ENCODE measurements at places on chromosomes 1 and 21.

- DNase-seq, result no peak
Measured at GRCh38 chr1:18142471-18142870, 34.9 kb downstream of the IGSF21 start.

DNA sequence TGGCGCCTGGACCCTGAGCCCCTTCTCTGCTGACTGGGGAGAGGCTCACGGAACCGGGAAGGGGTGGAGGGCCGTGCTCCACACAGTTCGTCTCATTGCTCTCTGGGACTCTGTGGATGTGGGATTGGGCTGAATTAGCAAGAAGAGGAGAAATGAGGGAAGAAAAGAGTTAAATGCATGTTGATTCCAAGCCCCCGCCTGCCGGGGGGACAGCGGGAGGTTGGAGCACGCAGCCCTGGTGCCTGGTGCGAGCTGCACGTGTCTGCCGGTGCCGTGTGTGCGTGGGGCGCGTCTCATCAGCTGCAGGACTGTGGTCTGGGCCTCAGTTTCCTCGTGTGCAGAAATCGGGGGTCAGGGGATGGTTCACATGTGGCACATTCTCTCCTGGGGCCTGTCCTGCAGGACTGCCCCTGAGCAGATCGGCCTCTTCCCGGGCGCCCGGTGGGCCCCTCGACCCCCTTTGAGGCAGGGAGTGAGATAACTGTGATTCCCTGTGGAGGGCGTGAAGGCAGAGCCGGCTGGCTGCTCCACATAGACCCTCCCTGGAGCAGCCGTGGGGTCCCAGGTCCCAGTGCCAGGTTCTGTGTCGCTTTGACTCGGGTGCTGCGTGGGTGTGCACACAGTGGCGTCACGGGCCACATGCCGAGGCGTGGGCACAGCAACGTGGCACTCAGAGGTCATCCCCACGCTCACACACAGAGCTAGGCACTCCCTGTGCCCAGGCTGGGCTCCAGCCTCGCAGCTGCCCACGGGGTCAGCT is 11.4 kb downstream of the SAMD11 start:
- DNase-seq, result no peak

GRCh38 chr1:22332795-22333499 is 118.7 kb upstream of the ZBTB40 start:
- DNase-seq, result no peak

GRCh38 chr1:1112237-1112985 is 3.5 kb downstream of the C1orf159 start:
- DNase-seq, result no peak

- no peak for DNase-seq
Measured at GRCh38 chr1:181110013-181110412, 21.5 kb downstream of the IER5 start.

- DNase-seq, result no peak
Measured at GRCh38 chr1:165490175-165490574, 45.2 kb upstream of the RXRG start.

- no peak for DNase-seq
Measured at GRCh38 chr1:111906816-111907215, 82.7 kb downstream of the KCND3 start.

DNA sequence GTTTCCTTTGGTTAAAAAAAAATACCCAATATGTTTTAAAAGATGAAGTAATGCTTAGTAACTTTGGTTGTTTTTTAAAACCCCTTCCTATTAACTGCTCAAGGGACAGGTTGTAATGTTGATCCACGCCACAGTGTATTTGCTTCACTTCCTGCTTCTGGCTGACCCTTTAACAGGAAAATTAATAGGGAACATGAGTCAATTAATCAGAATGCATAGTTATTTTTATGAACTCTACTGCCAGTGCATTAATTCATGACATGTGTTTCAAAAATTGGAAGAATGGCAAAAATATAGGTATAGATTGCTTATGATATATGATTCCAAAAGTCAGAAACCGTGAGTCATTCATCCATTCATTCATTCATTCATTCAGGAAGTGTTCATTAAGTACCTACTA is 204.8 kb downstream of the SETD4 start:
- no peak for DNase-seq

GRCh38 chr1:61591351-61591750 is 133.6 kb downstream of the TM2D1 start:
- DNase-seq, result no peak

- DNase-seq, result no peak
Measured at GRCh38 chr1:227785805-227786671, 29.4 kb upstream of the PRSS38 start.

GRCh38 chr1:91697861-91698260 is 188.1 kb downstream of the TGFBR3 start:
- no peak for DNase-seq

DNA sequence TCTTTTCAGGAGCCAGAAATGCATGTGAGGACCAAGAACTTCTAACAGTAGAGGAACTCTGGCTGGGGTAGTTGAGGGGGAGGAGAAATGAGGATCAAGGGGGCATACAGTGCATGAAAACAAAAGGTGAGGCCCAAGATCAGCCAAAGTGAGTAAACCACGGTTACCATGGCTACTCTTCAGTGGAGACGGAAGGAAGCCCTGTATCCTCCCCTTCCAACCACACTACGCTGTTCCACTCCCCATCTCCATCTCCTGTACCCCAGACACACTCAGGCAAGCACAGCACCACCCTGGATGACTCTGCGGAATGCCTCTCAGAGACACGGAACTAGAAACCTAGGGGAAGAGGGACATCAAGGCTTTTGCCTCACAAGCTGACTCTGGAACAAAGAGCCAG is 157.6 kb upstream of the CAMK1G start:
- no peak for DNase-seq

DNA sequence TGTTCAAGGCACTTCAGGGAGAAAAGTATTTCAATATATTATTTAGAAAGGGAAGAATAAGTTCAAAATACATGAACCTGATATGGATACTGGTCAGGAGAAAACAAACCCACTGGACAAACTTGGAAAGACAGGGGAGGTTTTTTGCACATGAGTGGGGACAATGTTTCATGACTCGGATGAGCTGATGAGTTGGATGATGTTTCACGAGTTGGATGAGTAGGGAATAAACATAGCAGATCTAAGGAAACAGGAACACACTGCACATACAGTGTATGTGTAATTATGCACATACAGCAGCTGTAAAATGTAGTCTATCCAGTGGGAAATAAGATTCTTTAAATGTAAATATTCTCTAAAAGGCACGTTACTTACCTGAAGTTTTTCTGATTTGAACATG is 682.9 kb upstream of the ADAMTS5 start:
- DNase-seq, result no peak

- DNase-seq, result peak; percentile 5
Measured at GRCh38 chr1:149977345-149977744, 33.2 kb downstream of the OTUD7B start.

GRCh38 chr1:93348104-93348728 is 2.5 kb downstream of the DR1 start:
- no peak for DNase-seq

DNA sequence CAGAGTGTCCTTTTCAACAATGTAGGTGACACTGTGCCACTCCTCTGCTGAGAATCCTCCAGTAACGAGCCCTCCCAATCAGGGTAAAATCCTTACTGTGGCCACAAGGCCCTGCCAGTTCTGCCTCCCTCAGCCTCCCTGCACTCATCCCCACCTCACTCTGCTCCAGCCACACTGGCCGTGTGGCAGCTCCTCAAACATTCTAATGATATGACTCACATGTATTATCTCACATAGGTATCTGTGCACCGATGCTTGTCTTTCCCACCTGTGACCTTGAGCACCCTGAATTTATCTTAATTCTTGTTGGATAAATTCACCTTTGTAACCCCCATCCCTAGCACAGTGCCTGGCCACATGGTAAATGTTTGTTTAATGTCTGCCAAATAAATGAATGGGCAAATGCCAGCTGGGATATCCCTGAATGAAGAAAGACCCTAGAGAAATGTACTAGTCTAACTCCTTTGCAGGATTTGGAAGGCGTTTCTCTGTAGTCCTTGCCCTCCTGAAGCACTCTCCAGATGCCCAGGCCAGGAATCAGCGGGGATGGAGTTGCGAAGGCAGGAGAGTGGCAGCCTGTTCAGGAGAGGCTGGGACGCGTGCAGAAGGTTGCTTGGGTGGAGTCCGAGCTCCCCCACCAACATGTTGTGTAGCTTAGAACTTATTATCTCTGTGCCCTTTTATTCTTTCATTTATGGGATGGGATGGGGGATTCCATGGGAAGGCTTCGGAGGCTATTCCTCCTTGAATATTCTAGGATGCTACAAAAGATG is 106.0 kb downstream of the TMEM53 start:
- no peak for DNase-seq

DNA sequence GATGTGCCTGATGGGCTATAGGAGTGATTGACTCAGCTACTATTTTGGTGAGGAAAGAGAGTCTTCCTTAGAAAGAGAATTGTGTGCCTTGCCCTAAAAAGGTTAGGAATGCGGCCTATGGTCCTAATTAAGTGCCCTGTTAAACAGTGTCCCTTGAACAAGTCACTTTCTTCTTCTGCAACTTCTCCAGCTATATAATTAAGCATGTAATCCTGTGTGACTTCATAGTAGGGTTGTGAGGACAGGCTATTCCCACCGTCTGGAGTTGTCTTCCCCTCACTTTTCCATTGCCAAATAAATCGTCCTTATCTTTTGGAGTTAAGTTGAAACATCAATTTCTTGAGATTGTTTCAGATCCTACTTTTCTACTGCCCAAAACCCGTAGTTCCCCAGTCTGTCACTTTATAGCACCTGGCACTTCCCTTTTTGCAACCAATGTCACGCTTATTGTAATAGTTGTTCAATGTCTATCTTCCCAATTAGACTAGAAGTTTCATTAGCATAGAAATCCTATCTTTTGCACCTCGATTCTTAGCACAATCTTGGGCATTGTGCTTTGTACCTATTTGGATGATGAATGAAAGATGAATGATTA is 27.6 kb upstream of the SLC16A1 start:
- DNase-seq, result no peak

DNA sequence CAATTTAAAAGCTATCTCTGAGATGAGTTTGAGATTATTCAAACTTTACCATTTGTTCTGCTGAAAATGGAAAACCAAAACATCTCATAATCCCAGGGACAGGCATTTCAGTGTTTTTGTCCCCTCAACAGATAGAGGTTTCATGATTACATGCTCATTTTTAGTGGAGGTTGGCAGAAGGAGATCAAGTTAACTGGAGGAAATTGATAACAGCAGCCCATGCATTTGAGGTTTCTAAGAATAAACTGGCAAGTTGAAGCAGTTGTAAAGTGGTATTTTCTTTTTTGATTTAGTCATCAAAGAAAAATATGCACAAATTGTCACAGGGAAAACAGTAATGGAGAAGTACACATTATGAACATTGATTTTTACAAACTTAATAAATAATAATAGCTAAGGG is 205.8 kb downstream of the PLA2G4A start:
- no peak for DNase-seq

- no peak for DNase-seq
Measured at GRCh38 chr1:234882898-234883297, 245.7 kb downstream of the TOMM20 start.

DNA sequence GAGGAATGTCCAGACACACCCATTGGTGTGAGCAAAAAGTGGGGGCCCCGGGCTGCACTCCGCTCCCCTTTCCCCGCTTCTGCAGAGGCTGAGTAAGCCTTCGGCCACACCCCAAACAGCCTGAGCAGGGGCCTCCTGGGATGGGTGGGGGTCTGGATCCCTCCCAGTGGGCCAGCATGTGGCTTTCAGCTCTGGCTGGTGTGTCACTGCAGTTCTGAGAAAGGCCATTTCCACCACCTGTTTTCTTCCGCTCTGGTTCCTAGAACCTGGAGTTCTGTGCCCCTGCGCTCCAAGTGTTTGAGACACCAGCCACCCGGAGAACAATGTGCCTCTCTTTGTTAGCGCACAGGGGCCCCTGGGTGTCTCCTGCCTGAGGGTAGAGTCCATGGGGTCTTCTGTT is 30.9 kb downstream of the SLC37A1 start:
- DNase-seq, result no peak

DNA sequence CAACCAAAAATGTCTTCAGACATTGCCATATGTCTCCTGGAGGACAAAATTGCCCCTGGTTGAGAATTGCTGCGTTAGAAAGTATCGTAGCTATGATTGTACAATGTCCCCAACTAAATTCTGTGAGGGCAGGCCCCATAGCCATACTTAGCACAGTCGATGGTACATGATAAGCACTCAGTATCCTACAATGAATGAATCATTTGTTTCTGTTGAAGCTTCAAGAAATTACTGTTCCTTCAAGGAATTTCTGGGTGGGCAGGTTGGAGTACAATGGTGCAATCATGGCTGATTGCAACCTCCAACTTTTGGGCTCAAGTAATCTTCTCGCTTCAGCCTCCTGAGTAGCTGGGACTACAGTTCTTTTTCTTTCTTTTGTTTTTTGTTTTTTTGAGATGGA is 4.7 kb downstream of the CAP1 start:
- no peak for DNase-seq

DNA sequence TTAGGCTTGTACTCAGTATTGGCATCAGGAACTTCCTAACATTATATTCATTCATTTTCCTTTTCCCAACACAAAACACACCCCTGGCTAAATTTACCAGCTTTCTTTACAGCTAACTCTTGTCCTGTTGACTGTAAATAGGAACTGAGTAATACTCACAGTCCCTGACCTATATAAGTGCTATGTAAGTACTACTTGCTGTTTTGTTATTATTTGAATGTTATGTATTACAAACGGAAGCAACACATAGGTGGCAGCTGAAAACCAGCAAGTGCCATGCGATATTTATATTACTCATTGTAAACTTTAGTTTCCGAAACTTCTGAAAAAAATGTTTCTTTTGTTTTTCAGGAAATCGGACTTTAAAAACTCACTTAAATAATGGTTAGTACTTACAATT is 21.5 kb downstream of the PTGER3 start:
- DNase-seq, result no peak

DNA sequence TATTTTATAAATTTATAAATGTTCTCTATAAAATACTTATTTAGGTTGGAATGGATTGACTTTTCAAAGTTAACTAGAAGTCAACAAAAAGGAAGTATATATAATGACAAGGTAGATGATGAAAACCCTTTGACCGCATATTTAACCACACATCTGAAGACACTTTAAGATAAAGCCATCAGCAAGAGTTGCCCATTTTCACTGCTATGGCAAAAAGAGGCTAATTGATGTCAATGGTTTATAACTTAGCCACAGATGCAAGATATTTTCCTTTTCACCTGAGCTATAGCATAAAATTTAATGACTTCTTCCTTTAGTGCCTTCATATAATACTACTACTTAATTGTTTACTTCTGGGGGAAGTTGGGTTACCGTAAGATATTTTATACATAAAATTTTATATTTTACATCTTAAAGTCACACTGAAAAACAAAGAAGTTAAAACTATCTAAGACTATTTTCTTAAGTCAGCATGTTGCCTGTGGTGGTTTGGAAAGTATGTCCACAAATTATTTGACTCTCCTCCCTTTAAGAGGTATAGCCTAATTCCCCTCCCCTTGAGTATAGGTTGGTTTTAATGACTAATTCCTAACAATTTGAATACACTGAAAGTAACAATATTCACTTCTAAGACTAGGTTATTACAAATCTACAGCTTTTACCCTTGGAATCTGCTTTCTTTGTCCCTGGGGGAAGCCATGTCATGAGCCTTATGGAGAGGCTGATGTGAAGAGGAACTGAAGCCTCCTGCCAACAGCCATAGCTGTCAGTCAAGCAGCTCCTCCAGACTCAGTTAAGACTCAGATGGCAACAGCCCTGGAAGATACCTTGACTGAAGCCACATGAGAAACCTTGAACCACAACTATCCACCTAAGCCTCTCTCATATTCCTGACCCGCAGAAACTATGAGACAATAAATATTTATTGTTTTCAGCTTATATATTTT is 40.3 kb upstream of the LRRC8B start:
- DNase-seq, result no peak
